ENCODE measurements at places on chromosomes 5 and 9.

DNA sequence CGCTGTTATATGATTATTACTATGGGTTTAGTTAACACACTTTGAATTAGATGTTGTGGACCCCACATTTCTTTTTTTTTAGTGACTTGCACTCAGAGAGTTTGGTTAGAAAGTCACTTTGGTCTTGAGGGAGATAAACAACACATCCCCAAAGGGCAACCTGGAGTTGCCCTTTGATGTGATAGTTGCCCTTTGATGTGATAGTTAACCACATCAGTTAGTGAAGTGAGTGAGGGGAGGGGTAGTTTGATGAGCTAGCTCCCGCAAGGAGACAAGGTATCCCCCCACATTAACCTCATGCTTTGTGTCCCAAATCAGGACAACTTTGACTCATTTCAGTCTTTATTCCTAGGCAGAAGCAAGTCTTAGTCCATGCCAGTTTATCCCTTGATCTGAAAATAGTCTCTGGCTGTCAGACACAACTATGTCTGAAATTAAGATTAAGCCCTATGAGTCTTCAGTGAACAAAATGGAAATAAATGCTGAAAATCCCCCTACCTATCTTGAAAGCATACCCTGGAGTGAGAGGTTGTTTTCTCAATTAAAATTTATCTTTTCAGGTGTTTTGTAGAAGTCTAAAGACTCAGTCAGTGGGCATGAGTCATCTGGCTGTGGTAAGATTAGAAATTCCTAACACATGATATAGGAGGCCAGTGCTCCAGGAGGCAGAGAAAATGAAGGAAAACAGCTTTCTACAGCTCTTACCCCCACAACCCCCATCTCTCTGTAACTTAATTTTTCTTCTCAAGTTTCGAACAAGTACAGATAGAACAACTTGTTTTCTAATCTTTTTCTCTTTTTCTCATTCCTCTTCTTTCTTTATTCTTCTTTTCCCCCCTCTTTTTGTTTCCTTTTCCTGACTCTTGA is 208.9 kb upstream of the DMRTA1 start:
- no peak for DNase-seq

DNA sequence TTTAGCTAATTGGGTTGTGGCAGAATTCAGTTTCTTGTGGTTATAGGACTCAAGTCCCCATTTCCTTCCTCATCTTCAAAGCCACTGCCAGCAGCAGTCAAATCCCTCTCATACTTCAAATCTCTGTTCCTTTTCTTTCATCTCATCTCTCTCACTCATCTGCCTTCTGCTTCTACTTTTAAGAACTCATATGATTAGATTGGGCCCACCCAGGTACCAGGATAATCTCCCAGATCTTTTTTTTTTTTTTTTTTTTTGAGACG is 8.0 kb upstream of the REEP5 start:
- DNase-seq: no peak

DNA sequence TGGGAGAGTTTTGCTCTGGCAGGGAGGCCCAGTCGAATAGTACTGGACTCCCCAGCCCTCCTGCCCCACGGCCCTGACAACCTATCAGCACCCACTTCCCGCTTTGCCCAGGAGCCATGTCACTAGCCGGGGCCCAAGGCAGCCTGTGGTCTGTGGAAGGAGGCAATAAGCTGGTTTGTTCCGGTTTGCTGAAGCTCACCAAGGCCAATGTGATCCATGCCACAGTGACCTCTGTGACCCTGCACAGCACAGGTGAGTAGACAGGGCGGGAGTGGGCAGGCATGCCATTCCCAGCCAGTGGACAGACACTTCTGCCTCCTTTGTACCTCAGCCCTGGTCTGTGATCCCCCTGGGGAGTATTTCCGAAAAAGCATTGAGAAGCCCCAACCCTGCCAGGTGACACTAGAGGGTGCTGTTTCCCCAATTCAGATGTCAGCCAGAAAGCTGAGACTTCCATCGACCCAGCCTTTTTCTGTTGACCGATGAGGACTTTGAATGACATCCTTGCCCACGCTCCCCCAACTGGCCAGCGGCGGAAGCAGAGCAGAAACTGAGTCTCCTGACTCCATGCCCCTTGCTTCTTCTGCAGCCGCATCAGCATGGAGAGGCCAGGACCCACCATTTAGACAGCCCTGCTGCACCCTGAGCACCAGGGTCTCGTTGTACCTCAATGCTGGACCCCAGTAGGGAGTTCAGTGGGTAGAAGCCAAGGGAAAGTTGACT is 9.6 kb downstream of the PCYOX1L start:
- peak; percentile 81 for DNase-seq

DNA sequence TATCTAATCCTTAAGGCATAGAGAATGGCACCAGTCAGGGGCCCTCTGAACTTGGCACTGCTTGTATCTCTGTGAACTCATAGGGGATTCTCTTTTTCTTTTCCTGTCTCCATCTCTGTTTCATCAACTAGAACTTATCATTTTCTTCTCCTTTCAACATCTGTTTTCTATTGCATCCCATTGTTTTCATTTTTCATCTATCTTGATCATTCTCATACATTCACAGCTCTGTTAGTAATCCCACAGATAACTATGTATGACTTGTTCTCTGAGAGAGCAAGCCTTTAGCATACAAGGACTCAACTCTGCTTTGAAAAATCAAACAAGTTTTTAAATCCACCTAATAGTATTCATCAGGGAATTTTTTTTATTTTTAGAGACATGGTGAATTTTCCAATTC is 264.3 kb downstream of the ARRDC3 start:
- DNase-seq: no peak

DNA sequence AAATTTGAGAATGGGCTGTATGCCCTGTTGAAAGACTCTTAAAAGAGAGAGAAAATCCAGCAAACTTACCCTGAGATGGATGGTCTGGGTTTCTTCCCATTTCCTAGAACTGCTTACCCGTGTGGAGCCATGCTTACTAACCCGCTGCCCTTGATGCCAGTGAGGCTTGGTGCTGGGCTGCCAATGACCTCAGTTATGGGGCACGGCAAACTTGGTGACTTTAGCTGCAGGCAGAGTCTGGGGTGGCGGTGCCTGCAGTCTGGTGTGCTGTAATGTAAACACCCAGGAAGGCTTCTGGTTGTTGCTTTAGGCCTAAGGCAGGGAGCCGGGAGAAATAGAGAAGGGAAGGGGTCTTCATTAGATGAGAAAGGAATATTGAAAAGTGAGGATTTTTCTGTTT is 7.3 kb upstream of the TENT4A start:
- DNase-seq: no peak

DNA sequence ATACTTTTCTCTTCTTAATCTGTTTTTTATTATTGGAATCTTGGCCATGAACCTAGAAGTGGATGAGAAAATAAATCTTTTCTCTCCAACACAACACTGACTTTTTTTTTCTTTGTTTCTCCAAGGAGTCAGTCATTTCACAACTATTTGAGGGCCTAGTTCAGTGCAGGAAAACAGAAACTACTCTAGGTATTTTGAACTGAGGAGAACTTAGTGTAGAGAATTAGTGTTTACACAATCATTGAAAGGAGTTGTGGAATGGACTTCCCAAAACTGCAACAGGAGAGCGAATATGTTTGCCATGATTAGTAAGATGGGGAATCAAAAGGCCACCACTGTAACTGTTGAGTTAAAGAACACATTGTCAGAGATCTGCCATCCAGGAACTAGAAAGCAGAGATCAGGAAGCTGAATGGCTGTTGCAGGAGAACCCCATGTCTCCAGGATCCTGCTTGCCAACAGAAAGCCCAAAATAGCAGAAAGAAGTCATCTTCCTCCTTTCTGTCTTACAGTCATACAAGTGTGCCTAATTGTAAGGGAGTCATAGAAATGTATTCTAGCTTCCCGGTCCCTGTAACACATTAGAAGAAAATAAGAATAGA is 20.3 kb upstream of the PCDH1 start:
- no peak for DNase-seq

DNA sequence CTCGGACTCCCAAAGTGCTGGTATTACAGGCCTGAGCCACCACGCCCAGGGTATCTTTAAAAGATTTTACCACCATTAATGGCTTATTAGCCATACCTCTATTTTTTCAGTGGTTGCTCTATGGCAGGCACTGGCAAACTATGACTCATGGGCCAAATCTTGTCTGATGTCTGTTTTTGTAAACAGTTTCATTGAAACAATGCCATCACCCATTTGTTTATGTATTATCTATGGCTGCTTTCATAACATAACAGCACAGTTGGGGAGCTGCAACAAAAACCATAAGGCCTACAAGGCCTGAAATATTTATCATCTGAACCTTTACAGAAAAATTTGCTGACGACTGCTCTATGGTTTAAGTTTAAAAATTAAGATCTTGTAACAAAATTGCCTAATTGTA is 66.8 kb downstream of the SLC38A9 start:
- DNase-seq: no peak

GRCh38 chr9:136045595-136046553 is 49.2 kb downstream of the NACC2 start:
- DNase-seq: no peak

- DNase-seq: no peak
Measured at GRCh38 chr5:72305194-72306142, 14.6 kb downstream of the MRPS27 start.

DNA sequence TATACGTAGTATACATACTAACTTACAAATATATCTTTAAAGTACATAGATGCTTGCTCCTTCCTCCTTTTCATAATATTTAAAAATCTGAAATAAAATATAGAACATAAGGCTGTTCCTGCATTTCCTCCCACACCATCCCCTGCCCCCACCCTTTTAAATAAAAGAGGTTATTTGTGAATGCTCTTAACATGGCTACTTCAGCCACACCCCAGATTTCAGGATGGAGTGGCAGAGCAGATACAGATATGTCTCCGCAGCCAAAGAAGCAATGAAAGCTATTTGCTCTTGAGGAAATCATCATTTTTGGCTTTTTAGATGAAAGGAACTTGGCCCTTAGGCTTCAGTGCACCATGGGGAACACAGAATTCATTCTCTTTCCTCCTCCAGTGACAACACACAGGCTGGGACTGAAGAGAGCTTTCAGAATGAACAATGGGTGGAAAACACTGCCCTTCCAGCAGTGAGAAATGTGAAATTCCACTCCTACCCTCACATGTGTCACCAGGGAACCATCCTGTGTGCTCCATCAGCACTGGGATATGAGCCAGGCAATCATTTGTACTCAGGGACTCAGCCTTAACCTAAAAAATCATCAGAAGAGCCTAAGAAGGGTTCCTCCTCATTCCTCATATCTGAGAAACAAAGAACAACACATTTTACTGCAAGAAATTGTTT is 134.3 kb downstream of the PPP2R2B start:
- DNase-seq: peak; percentile 31

- DNase-seq: no peak
Measured at GRCh38 chr5:137600721-137601360, 101.7 kb upstream of the SPOCK1 start.

GRCh38 chr9:99427260-99427659 is 205.2 kb downstream of the SEC61B start:
- no peak for DNase-seq

GRCh38 chr9:69470186-69470977 is 145.4 kb downstream of the ENTREP1 start:
- no peak for DNase-seq

GRCh38 chr5:35202319-35203111 is 27.8 kb downstream of the PRLR start:
- DNase-seq: peak; percentile 23

DNA sequence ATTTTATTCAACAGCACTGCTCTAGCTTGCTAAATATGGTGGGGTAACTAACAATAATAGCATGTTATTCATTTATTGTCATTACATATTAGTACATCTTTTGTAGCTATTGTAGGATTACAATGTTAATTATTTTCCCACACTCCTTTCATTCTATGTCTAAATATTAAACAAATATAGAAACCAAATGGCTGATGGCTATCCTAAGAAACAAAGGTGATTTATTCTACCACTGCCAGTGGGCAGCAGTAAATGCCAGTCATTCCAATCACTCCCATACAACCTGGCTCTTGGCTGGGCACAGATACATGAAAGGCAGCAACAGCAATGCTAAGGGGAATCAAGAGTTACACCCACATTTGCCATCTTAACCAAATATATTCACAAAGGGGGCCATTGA is 84.1 kb downstream of the FRMD3 start:
- DNase-seq: no peak

GRCh38 chr9:37083654-37084053 is 36.7 kb upstream of the ZCCHC7 start:
- no peak for DNase-seq

DNA sequence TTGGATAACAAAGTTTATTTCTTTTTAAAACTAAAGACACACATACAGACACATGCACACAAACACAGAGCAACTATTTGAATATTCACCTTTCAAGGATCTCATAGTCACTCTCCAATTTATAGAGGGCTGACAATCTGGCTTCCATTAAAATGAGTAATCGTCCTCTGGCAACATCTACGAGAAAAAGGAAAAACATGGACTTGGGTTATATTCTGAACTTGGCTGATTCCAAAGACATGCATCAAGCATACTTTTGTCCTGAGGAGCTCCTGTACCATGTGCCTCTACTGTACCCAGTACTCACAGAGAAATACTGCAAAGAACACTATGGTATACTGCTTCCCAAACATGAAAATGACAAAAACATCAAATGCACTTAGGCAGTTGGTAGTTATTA is 15.4 kb downstream of the IARS1 start:
- DNase-seq: no peak

DNA sequence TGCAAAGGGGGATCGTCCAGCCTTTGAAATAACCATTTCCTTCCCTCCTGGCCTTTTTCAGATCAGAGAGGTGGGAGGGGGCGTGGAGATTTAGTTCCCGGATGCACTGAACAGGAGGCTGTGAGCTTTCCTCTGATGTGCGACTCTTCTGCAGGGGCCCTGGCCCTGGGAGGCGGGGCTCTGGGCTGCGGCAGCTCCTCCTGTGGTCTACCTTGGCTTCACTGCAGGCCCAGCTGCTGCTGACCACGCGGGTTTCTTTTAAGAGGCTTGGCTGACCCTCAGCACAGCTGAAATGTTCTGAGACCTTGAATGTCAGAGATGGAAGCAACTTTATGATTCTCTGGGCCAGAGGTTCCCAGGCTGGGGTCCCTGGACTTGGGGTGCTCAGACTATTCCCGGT is 27.0 kb upstream of the COL15A1 start:
- no peak for DNase-seq

- DNase-seq: no peak
Measured at GRCh38 chr5:114790403-114790792, 379.3 kb downstream of the TRIM36 start.

GRCh38 chr5:39394946-39395345 is 29.8 kb downstream of the DAB2 start:
- DNase-seq: no peak

- no peak for DNase-seq
Measured at GRCh38 chr5:9549941-9550340, 4.1 kb upstream of the SEMA5A start.

GRCh38 chr9:28471261-28471660 is 898.0 kb upstream of the C9orf72 start:
- DNase-seq: no peak

DNA sequence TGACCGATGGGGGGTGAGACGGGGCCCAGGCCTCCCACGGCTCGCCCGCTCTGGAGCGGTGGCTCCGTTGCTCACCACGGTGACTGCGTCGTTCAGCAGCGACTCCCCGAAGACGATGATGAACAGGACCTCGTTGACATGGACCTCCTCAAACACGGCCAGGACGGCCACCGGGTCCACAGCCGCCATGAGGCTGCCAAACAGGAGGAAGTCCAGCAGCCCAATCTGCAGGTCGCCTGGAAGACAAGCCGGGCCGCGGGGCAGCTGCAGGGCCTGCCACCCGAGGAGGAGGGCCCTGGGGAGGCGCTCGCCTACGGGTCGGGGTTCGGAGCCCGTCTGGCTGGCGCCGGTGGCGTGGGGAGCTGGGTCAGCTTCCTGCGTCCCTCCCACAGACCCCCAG is 36.0 kb downstream of the SLC9A3 start:
- no peak for DNase-seq

All from neuronal stem cell (in vitro differentiated cells).